ENCODE measurements at places on chromosomes 12 and 14.

DNA sequence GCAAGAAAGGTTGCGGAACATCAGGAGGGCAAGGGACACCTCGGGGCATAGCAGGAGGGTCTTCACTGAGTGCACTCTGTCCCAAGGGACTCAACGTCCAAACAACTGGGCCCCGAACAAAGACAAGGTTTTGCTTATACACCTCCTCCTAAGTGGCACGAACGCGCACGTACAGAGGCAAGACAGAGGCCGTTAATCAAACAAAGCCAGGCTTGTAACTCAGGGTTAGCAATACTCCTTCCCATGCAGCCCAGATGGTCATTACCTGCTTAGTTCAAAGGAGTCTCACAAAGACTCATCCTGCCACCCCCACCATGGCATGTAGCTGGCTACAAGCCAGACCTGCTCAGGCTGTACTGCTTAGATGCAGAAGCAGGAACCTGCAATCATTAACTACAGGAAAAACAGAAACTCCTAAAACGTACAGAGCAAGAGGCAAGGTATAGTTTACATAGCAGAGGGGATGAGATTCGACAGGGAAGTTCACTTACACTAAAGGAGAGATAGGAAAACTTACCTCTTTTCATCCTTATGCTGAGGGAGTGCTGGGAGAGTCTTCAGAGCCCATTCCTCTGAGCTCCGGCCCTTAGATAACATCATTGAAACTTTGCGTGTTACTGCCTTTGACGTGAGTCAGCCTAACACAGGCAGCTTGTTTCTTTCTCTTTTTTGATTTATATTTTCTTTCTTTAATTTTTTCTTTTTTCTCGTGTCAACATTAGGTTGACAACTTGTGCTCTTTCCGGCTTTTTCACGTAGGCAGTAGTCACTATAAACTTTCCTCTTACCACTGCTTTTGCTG is 1319.1 kb downstream of the TMEM121 start:
- no peak for DNase-seq

DNA sequence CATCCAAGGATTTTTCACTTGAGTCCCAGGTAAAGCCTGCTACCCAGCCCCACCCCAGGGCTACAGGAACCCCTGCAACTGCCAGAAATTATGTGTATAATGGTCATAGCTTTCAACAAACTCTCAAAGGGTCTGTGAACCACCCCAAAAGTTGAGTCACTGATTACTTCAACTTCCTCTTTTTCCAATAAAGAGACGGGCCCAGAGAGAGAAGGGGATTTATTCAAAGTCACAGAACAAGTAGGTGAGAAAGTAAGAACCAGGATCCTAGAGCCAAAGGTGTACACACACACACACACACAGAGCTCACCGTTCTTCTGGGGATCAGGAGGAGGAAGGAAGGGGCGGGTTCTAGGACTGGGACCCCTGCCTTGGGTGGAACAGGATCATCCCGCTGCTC is 4.8 kb upstream of the ITPK1 start:
- DNase-seq, result no peak

GRCh38 chr14:55802986-55803872 is 223.2 kb downstream of the KTN1 start:
- DNase-seq, result no peak

DNA sequence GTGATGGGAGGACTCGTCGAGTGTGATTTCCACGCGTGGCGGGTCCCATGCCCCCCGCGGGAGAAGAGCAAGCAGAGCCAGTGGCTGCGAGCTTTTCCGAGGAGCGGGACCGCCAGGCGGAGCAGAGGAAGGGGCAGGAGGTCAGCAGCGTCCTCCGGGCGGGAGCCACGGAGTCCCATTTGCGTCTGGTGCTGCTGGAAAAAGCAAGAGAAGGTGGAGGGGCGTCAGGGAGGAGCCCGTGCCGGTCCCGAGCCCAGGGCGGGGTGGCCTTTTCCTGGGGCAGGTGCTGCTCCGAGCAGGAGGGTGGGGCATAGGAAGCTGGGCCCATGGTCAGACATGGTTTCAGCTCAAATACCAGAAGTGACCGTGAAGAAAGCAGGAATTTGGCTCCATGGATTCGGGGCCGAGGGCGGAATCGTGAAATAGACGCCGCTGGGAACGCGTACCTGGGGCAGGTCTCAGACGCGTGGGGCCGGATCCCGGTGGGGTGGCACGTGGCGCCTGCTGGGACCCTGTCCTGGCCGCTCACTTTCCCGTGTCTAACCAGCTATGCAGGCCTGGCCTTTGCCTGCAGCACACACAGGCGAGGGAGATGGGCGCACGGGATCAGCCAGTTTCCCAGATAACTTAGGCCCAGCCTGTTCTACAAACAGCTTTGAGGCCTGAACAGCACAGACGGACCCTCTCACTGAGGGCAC is 60.0 kb downstream of the GALNT9 start:
- no peak for DNase-seq

- DNase-seq, result no peak
Observed at GRCh38 chr12:110093631-110094311, 30.4 kb upstream of the IFT81 start.

DNA sequence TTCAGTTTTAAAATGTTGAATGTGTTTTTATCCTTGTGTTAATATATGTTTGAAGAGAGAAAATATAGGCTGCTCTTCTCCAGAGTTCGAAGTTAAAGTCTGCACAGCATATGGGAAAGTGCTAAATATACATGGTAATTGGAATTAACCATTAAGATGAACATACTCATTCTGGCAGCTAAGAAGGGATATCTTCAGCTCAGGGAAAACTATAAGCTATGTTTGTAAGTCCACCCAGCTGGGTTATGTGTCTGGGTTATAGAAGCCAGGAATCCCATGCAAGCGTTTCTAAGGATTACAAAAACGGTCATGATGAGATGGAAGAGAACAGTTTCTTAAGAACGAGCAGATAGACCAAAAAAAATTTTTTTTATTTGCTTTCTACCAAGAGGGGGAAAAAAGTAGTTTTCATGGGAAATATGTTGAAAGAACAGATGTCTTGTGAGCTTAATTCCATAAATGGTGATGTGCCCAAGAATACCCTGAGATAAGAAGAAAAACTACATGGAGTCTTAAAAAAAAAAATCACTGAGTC is 198.9 kb downstream of the FBXL14 start:
- DNase-seq, result no peak

GRCh38 chr12:46452061-46452615 is 79.6 kb upstream of the SLC38A2 start:
- DNase-seq, result no peak

- no peak for DNase-seq
Observed at GRCh38 chr12:28870839-28871440, 278.1 kb upstream of the FAR2 start.

- peak; percentile 22 for DNase-seq
Observed at GRCh38 chr12:121060149-121061001, 21.3 kb upstream of the OASL start.

DNA sequence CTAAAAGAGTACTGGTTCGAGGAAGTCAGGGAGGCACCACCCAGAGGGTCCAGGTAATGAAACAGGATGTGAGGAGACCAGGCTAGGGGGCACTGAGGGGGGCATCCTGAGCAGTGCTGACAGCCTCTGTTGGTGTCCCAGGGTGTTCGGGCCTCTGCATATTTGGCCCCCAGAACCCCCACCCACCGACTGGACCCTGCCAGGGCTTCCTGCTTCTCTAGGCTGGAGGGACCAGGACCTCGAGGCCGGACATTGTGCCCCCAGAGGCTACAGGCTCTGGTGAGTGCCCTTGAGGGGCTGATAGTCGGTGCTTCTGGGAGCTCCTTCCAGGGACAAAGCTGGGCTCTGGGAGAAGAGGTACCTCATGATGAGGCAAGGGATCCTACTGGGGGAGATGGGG is 2.6 kb downstream of the TROAP start:
- DNase-seq, result no peak

- DNase-seq, result no peak
Observed at GRCh38 chr14:21103411-21103709, 2.5 kb downstream of the TMEM253 start.

- no peak for DNase-seq
Observed at GRCh38 chr12:112939761-112940381, 1.6 kb downstream of the OAS3 start.

GRCh38 chr12:110079477-110080400 is 31.4 kb upstream of the C12orf76 start:
- DNase-seq, result peak; percentile 22

DNA sequence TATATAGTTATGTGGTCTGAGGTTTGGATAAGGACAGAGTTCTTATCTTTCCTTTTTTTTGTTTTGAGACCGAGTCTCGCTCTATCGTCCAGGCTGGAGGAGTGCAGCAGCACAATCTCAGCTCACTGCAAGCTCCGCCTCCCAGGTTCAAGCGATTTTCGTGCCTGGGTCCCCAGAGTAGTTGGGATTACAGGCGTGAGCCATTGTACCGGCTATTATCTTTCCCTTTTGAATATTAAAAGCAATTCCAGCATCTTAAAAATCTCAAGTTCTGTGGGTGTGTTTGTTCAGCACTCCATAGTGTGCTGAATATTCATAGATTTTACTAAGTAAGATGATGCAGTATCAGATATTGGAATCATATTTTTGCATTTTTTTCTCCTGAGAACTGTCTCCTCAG is 404.4 kb upstream of the RGS6 start:
- no peak for DNase-seq

DNA sequence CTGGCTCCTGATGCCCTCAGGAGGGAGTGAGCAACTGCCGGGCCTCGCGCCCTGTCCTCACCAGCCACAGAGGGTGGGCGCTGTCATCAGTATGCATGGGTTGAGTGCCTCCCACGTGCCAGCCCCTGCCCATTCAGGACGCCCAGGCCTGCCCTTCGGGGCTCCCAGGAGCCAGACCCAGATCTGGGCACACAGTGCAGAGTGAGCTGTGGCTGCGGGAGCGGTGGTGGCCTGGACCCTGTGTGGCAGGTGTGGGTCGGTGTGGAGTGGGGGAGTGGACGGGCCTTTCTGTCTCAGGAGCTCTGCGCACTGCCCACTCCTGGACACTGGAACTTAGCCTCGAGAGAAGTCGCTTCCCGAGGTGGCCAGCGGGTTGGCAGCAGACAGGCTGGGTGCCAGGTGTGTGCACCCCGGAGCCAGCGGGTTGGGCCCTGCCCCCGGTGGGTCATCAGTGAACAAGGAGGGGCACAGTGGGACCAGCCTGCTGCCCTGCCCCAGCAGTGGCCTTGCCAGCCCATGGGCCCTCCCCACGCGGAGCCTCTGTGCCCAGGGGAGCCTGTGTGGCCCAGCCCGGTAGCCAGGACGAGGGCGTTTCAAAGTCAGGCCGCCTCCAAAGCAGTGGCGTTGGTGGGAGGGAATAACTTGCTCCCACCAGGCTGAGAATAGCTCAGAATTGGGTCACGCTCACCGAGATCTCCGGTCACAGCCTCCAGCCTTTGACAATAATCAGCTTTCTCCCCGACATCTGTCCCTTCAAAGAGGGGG is 9.5 kb downstream of the TRMT61A start:
- DNase-seq, result no peak

GRCh38 chr12:112967306-112967705 is 11.0 kb upstream of the OAS2 start:
- DNase-seq, result no peak

GRCh38 chr12:93855261-93855660 is 178.1 kb downstream of the CRADD start:
- DNase-seq, result no peak

DNA sequence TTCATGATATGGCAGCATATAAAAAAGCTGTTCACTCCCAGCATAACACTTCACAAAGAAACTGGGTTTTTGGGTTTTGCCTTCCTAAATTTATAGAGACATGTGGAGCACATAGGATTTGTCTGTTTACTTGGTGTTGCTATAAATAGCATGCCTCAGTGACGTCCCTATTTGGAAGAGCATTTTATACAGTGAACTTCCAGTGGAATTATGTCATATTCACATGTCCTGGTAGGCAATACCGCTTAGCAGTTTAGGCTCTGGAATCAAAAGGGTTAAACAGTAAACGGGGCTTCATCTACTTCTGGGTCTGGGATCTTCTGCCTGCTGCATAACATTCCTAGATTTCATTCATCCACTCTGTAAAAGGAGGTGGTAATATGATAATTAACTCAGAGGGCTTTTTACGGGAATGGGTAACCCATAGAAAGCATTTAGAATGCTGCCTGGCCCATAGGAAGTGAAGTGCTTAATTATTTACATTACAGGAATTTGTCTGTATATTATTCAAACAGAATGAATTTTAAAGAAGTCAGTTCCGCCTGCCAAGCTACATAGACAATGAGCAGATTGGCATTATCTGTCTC is 396.1 kb downstream of the TMTC2 start:
- no peak for DNase-seq

DNA sequence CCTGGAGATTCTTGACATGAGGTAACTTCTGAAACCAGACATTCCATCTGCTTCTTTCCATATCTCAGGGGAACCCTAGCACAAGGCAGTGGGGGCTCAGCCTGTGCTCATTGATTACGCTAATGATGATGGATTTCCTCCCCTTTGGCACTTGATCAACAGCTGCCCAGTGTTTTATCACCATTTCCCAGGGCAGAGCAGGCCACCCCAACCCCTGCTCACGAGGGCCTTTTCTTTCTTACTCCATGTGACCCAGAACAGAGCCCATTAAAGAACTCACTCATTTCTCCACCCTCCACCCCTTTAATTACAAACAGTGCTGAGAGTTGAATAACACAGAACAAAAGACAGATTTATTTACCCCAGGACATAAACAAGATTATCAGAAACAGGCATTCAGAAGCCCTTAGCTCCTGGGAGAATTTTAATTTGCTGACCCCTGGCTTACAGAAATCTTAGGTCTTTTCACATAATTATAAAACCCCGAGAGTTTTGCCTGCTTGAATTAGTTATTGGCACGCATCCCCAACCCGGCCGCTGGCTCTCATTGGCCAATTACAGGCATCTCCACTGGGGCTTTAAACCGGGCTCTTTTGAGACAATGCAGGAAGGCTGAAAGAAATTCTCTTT is 32.0 kb upstream of the CCDC60 start:
- no peak for DNase-seq

GRCh38 chr12:105322070-105322469 is 8.4 kb upstream of the C12orf75 start:
- DNase-seq, result no peak

- DNase-seq, result no peak
Observed at GRCh38 chr12:124424516-124424905, 129.6 kb downstream of the RFLNA start.

DNA sequence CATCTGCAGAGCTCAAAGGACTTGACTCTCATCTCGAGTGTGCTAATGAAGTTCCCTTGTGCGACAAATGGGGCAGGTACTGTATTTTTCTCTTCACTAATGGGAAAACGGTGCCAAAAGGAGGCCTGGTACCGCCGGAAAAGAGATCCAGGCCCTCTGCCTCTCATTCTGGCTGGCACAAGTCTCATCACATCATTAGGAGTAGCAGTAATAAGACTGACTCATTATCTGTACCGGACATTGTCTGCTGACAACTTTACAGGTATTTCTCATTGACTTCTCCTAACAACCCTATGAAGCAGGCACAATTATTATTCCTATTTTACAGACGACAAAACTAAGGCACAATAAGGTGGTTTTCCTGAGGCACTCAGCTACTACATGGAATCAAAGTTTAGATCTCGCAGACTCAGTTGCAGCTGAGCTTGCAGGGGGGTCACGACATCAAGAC is 668 bp downstream of the APPL2 start:
- no peak for DNase-seq

Measured in stimulated activated CD4-positive, alpha-beta T cell treated with anti-CD3 and anti-CD28 coated beads, TNF-alpha, amount 100 ng/mL, for 1 hour (primary cell).